ENCODE measurements at places on chromosomes 1 and 21.
A peak's percentile ranks its signal among the peaks of the same experiment; 100 is the strongest.

DNA sequence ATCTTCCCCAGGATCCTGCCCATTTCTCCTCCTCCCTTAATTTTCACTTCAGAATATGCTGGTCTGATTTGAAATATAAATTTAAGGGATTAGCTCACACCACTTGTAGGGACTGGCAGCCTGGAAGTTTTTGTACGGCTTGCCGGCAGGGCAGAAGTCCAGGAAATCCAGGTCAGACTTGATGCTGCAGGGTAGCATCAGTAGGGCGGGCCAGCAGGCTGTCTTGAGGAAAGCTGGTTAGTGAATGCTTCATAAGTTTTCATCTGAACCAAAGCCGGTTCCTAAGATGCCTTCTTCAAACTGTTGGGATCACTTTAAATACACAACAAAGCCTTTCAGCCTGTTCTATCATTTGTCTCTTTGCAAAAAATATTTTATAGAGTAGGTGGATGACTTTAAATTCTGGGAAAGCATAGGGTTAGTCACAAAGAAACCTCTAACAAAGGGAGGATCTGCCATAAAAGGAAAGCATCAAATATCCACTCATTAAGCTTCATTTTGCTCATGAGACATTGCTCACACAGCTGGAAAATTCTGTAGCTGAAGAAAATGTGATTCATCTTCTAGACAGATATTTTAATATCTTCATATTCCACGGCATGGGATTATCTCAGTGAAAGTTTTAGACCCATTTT is 90.7 kb upstream of the GFI1 start:
- DNase-seq, result no peak

DNA sequence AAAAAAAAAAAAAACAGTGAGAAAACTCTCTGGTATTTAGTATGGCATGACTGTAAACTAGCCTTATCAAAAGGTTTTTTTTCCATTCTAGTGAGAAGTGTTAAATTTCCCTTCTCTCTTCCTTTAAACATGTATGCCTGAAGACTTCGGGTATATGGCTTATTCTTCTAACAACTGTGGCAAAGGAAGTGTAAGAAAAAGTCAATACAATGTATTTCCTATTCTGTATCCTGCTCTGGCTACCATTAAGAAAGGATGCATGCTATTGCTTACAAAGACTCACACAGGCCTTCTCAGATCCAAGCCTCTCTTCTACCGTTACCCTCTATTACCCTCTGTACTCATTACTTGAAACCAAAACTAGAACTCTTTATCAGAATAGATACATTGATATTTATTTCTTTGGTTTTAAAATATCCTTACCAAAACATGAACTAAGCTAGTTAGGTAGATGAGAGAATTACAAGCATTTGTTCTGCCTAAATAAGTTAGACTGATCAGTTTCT is 8.4 kb downstream of the CEPT1 start:
- DNase-seq, result no peak

DNA sequence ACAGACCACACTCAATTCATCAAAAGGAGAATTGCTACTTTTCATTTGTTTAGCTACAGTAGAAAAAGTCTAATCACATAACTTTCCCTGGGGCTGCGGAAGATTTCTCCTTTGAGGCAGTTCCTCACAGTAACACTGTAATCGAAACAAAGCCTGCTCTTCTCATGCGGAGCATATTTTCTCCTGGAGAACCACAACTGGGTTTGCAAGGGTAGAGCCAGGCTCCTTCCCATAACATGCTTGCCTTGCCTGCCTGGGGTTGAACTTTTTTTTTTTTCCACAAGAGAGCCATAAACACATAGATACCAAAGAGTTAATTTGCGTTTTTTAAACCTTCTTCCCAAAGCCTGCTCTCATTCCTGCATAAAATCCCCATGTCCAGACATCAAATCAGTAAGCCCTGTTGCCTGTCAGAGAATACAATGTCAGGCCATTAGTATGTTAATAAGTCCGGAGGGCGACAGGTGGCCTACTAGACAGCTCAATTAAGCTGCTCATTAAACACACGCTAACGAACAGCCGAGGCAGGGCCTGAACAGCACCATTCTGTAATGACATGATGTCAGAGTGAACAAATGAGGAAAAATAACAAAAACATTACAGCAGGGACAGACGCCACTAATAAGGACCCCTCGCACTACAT is 107.1 kb upstream of the OLIG2 start:
- peak; percentile 23 for DNase-seq

DNA sequence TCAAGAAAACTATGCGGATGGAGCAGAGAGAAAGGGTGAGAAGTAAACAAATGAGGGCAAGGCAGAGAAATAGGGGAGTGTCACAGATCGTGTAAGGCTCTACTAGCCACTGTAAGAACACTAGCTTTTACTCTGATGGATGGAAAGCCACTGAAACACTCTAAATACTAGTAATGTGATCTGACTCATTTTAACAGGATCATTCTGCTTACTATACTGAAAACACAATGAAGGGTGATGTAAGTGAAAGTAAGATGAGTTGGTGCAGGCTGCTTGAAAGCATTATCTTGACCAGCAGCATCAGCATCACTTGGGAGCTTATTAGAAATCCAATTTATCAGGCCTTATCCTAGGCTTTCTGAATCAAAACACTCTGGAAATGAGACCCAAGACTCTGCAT is 32.7 kb downstream of the TUT4 start:
- DNase-seq, result no peak

- DNase-seq, result peak; percentile 38
Observed at GRCh38 chr21:45317398-45318145, 29.9 kb upstream of the POFUT2 start.

DNA sequence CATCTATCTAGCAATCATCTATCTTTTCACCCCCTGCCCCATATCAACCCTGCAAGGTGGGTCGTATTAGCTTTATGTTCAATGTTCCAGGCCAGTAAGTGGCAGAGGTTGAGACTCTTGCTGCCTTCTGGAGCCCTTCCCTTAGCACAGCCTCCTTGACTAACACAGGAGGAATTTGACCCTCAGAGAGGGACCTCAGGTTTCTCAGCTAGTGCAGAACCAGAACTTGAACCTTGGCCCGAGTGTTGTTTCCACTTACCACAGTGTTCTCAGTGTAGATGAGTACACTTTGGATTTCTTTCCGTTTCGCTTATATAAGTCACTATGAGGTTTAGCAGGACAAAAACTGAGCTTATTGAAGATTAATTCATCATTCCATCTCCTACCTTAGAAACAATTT is 11.1 kb upstream of the ATF3 start:
- DNase-seq, result no peak

- no peak for DNase-seq
Observed at GRCh38 chr1:162736184-162736583, 54.3 kb upstream of the HSD17B7 start.

- no peak for DNase-seq
Observed at GRCh38 chr21:31931644-31932469, 59.0 kb downstream of the HUNK start.

- DNase-seq, result no peak
Observed at GRCh38 chr1:6345009-6345408, 48.6 kb downstream of the ACOT7 start.

DNA sequence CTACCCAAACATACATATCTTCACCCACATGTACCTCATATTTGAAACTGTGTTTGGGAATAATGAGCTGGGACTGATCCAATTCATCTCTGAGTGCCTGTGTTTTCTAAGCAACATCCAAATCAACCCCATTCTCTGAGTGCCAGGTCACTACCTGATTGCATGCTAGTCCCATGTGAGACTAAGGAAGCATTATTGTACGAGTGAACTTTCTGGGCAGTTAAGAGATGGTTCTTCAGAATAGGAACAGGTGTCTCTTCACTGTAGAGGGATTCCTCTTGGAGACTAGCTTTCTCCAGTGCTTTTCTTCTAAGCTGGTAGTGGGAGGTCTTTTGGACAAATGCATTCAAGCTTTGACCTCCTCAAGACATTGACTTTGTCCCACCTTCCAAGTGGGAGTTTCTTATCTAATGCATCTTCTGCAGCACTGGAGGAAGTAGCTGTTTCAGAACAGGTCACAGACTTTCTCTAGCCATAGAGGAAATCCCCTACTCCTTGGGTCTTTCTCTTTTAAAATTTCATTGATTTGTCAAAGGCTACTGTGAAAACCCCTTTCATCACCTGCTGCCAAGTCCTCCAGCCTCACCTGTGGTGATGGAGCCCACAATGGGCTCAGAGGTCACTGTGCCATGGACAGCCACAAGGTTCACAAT is 172.0 kb upstream of the KIAA0040 start:
- DNase-seq, result no peak

DNA sequence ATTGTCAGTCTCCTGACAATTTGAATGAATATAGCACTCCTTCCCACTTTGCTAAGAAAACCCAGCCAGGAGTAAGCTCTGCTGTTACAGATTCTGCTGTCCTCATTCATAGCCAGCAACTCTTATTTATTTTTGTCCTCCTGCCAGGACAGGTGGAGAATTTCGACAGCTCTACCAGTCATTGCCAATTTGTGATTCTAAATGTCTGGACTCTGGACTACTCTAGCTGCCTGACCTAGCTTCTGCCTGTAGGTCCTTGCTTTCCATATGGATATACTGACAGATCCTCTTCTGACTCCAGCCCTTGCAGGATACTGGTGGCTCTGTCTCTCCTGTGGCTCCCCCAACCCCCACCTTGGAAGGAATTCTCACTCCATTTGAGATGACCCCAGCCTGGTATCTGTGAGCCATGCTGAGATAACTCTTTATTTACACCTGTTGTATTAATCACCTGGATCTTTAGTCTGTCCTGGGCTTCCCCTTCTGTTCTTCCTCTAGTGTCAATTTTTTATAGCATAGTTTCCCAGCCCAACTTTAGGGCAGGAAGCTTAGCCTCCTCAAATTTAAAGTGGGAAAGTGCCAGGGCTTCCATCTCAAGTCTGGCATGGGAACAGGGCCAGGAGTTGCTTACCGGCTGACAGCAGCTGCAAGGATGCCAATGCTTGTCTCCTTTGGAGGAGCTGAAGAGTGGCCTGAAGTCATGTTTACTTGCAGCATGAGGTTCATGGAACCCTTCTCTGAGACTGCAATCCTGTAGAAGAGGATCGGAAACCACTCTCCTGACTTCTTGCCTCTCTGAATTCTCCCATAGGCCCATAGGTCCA is 6.7 kb downstream of the PM20D1 start:
- DNase-seq, result no peak

DNA sequence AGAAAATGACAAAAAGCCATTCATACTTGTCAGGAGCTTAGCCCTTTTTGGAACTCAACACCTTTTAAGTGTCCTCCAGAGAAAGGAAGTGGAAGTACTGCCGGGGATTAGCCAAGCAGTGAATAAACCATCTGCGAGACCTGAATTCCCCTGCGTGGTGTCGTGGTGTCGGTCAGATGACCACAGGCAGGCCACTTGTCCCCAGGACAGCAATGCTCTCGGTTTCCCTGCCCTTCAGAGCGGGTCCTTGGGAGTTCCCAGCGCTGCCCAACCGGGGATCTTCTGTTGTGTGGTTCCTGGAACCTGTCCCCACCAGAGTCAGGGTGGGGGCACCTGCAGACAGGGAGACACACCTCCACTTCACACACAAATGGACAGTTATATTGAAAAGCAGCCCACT is 9.2 kb downstream of the GPR157 start:
- DNase-seq, result peak; percentile 28

GRCh38 chr1:243903895-243904294 is 53.9 kb upstream of the AKT3 start:
- DNase-seq, result peak; percentile 44

GRCh38 chr1:224780736-224781135 is 148.7 kb upstream of the DNAH14 start:
- DNase-seq, result no peak

DNA sequence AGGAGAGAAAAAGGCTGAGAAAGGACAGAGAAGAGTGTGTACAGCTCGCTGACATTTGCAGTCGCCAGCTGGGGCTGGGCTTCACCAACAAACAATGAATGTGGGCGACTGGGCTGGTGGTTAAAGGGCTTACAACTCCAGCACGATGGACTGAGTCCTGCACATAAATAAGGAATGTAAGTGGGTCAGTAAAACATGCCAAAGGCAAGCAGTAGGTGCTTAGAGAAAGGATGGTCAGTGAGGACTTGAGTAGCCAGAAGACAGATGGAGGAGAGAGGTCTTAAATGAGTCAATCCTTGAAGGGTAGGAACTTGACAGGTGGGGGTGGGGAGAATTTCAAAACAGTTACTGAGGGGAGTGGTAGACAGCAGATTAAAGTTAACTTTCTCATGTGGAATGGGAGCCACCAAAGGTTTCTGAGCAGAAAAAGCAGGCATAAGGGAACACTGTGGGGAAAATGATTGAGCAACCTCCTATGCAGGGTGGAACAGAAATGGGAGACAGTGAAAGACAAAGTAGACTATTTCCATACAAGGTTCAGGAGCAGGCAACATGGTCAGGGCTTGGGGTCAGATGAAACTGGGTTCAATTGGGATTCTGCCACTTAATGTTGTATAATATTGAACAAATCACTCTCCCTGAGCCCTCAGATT is 37.4 kb downstream of the GADD45A start:
- DNase-seq, result no peak

DNA sequence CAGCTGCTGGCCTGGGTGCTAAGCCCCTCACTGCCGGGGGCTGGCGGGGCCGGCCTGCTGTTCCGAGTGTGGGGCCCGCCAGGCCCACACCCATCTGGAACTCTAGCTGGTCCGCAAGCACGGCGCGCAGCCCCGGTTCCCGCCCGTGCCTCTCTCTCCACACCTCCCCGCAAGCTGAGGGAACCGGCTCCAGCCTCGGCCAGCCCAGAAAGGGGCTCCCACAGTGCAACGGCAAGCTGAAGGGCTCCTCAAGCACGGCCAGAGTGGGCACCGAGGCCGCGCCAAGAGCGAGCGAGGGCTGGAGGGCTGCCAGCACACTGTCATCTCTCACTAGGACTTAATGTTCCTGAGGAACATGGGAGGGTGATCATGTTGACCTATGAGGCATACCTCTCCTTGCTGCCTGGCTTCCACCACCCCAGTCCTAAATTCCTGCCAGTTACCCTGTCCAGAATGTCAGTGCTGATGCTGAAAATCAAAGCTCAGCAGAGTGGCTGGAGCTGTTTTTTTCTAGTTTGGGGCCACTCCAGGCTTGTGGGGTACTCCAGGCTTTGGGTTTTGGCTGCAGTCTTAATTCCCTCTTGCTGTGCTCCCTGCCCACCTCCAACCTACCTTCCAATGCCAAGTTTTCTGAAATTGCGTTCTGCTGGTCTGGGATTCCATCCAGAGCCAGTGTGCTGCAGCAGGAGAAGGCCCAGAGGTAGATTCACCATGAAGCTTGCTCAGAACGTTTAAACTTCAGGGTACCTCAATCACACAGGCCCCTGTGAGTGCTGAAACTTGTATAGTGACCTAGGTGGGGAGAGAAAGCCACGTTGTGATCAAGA is 44.2 kb upstream of the LPGAT1 start:
- DNase-seq, result no peak

GRCh38 chr1:37808369-37809319 is 636 bp upstream of the YRDC start:
- DNase-seq, result peak; percentile 87

GRCh38 chr1:245956225-245956624 is 550.9 kb downstream of the SMYD3 start:
- no peak for DNase-seq

GRCh38 chr21:43689556-43690337 is 29.2 kb upstream of the PDXK start:
- DNase-seq, result no peak
